ENCODE measurements at places on chromosomes 3 and 15. TPM values are rescaled to one million over a fixed set of nuclear protein-coding genes. Genes with fewer than 3 reads are reported as not detected.

LSAMP gene
- 67.1 TPM for total RNA-seq

FURIN gene
- 26.5 TPM for total RNA-seq

TLR9 gene
- 0.37 TPM for total RNA-seq

NDUFB5 gene
- total RNA-seq = 77.7 TPM

DNA sequence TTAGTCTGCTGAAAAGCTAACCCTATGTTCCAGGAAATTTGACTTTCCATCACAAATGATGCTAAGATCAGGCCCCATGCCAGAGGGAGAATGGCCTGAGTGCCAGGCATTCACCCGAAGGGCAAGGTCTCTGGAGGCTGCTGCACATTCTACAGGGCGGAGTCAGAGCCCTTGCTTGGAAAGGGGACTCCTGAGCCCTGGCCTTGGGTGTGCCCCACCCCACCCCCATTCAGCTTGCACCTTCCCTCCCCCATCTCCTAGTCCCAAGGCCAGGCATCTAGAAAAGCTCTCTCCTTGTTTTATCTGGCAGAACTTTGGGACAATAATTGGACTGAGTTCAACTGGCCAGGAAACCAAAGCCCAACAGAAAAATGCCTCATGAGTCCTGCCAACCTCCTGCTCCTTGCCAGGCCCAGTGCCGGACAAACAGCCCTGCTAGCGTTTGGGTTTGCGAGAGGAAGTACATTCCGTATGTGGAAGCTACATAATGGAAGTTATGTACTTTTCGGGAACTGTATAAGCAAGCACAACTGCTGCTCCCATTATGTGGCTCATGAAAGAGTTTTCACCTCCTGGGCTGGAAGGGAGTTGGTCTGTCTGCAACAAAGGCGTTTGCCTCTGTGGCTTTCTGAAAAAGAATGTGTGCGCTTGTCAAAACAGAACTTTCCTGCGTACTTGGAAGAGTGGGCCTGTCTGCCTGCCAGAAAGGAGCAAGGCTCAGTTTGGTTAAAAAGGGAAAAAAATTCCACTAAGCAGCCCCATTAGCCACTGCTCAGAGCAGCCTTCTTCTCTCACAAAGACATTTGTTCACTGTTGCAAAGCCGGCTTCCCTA, 321.5 kb upstream of the CTNNB1 start:
- no peak for DNase-seq

DNA sequence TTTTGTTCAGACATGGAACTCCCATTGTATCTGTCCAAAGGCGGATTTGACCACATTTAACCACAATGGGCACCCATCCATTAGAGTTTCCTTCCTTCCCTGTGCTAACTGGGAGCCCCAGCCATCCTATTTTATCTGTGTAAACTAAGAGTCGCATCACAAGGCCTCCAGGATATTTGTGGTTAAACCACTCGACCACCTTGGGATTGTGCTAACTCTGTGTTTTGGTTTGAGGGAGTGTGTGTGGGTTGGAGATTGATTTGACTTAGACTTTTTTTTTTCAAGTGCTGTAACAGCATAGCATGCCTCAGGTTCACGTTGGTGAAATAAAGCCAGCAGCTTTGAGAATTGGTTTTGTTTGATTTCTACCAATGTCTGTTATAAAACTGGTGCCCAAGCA, 100.4 kb upstream of the TP63 start:
- no peak for DNase-seq

DNA sequence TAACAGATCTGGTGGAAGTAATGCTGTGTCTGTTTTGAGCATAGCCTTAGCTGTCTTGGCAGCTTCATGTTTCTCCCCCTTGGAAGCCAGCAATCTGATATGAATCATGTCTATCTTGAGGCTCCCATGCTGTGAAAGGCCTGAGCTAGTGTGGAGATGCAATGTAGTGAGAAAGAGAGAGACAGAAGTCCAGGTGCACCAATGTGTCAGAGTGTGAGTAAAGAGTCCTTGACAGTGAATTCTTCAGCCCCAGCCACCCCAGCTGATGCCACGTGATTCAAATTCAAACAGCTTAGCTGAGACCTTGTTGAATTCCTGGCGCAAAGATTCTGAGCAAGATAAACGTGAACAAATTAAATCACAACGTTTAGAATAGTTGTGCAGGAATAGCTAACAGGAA, 704.2 kb downstream of the EDEM1 start:
- no peak for DNase-seq

DNA sequence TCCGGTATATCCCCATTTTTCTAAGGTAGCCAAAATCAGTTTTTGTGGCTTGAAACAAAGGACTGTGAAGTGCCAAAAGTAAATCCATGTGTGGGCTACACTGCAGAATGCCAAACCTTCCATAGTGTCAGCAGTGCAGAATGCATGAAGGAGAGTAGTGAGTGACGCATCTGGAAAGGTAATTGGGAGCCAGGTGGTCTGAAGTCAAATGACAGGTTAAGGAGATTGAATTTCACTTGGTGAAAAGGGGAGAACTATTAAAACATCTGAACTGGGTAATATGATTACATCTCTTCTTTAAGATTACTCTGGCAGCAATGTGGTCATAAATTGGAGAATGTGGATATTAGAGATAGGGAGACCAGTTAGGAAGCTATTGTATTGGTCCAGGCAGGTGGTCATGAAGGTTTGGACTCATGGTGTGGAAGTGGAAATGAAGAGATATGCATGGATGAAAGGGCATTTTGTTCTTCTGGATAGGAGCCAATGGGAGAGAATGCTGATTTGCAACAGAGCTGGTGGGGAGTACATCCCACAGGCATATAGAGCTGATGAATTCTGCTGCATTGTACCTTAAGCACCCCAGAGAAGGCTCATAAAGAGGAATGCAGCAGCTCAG, 118.2 kb downstream of the ECT2 start:
- no peak for DNase-seq

GRCh38 chr3:185361920-185362319, 1.0 kb upstream of the MAP3K13 start:
- no peak for DNase-seq

GRCh38 chr3:21634112-21634511, 116.9 kb downstream of the ZNF385D start:
- no peak for DNase-seq

DNA sequence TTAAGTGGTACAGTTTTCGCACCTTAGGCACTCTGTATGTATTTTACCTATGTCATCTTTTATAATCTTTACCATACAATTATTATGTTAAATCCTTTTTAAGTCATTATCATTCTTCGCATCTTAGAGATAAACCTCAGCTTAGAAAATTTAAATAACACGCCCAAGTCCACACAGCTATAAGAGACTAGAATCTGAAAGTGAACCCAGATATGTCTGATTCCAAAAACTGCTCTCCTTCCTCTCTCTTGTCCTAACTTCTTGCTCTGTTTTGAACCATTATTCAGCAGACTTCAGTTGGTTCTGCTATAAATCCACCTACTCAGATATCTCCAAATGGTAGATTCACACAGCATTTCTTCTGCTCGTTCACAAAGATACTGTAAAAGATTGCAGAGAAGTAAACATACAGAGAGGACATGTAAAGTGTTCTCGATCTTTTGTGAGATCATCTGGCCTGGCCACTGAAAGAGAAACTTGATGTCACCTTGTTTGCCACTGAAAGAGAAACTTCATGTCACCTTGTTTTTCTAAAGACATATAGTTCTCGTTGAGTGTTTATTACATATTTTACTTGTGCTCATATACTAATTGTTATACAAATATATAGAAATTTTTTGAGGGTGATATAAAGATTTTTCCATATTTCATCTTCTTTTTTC, 533.2 kb downstream of the GRM7 start:
- no peak for DNase-seq

- DNase-seq = no peak
These were observed 323.4 kb upstream of the GBE1 start for GRCh38 chr3:82084824-82085223.

DNA sequence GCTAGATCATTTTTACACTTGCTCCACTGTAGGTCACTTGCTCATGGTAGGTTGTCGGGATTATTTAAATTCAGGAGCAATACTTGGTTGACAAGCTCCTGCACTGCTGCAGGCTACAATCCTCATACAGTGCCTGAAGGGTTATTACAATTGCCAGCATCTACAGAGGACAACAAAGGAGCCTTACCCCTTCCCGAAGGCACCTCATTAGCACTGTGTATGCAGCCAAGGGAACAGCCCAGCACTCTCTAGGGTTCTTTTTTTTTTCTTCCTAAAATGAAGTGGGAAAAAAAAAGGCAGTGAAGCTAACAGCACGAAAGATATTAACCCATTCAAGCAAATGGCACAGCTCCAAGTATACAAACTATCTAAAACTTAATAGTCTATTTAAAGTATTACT, 142.7 kb downstream of the ULK4 start:
- DNase-seq = no peak

GRCh38 chr3:46989146-46989810, 9.8 kb downstream of the NBEAL2 start:
- DNase-seq = no peak

Data from glutamatergic neuron (in vitro differentiated cells).